WTC11 (cell line): ENCODE measurements at places on chromosomes 4 and X. TPM values are rescaled to one million over a fixed set of nuclear protein-coding genes. Genes with fewer than 3 reads are reported as not detected.

- peaks cover 5% of the 10 kb centered on the region for H3K27me3 ChIP-seq
- no peaks in the 10 kb centered on the region for H3K4me1 ChIP-seq
- no peaks in the 10 kb centered on the region for H3K36me3 ChIP-seq
- no peak overlapping the region for H3K27ac ChIP-seq
Measured at GRCh38 chrX:11739776-11740175, 18.3 kb upstream of the MSL3 start.

DNA sequence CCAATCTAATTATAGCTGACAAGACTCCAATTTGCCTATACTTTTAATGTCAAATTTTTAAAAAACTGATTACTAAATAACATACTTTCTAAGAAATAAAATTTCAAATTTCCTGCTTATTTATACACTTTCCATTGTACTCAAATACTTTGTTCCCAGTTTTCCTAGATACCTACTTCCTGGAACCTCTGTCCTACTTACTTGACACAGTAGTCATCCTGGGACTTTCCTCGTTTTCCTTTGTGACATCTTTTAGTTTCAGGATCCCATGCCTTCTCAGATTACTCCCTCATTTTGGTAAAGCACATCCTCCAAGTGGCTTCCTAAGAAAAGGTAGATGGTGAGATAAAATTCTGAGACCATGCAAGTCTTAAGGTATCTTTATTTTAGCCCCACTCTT is 13.3 kb upstream of the FAM184B start:
- H3K4me3 ChIP-seq: no peak overlapping the region
- DNase-seq: no peak
- no peaks in the 10 kb centered on the region for H3K4me1 ChIP-seq
- no peak overlapping the region for H3K27ac ChIP-seq
- peaks cover 25% of the 10 kb centered on the region for H3K36me3 ChIP-seq

DNA sequence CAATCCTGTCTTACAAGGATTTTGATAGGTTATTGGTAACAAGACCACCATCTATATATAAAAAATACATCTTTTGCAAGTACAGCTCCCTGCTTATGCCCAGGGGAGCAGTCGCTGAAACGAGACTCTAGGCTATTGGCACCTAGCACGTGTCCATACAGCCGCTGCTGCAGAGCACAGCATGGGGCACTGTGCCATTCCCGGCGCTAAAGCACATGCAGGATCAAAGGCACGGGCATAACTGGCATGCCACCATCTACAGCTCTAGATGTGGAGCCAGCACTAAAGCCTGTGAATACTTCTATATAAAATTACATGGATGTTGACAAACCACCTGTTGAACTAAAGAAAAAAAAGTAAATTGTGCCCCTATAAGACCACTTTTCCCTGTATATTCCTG is 144.8 kb downstream of the COL25A1 start:
- H3K4me1 ChIP-seq: no peaks in the 10 kb centered on the region
- H3K27ac ChIP-seq: no peak overlapping the region

- H3K36me3 ChIP-seq: no peaks in the 10 kb centered on the region
- peaks cover 3% of the 10 kb centered on the region; the same call in 1 of the 2 replicates for H3K27me3 ChIP-seq
- no peak overlapping the region for H3K27ac ChIP-seq
- peaks cover 7% of the 10 kb centered on the region for H3K4me1 ChIP-seq
Measured at GRCh38 chr4:47002580-47002979, 9.2 kb upstream of the GABRA4 start.

- H3K27ac ChIP-seq: no peak overlapping the region
- no peaks in the 10 kb centered on the region for H3K36me3 ChIP-seq
- DNase-seq: no peak
- no peaks in the 10 kb centered on the region for H3K27me3 ChIP-seq
- H3K4me3 ChIP-seq: no peak overlapping the region
Measured at GRCh38 chr4:125105561-125105960, 209.2 kb upstream of the FAT4 start.

DNA sequence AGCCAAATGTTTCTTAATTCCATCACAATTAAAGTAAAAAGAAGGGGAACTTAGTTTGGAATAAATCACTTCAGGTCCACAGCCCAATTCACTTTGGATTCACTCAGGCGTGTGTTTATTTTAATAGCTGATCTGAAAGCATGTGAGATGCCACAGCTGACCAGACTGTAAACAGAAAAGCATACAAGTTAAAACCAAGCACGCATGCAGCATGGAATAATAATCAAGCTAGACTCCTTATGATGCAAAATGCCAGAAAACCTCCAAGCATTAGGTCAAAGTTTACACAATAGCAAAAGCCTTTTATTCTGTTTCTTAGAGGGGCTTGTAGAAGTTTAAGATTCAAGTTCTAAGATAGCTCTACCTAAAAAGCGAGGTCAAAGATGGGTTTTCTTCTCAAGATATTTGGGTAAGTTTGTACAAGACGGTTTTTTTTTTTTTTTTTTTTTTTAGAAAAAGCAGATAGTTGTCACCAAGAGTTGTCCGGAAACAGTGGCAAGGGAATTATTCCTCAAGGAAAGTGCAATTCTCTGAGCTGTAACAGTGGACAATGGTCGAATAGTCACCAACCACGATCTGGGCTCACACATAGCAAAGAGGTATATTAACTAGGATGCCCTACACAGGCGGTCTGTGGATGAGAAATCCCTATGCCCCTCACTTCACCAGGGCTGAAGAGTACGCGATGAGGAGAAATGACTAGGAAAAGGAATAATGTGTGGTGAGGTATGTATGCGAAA is 763 bp upstream of the PRRG1 start:
- peak overlapping the region; percentile 86 for H3K4me3 ChIP-seq
- H3K27me3 ChIP-seq: no peaks in the 10 kb centered on the region; the same call in 1 of the 2 replicates
- H3K27ac ChIP-seq: no peak overlapping the region
- no peaks in the 10 kb centered on the region for H3K36me3 ChIP-seq

- peaks cover 9% of the 10 kb centered on the region; the same call in 1 of the 2 replicates for H3K36me3 ChIP-seq
- H3K4me3 ChIP-seq: no peak overlapping the region
- H3K27ac ChIP-seq: no peak overlapping the region
Measured at GRCh38 chr4:130850019-130850524, 1754.1 kb downstream of the C4orf33 start.

ENAM gene
- not detected in 3 replicates for total RNA-seq
